Fibroblast of skin of right biceps (primary cell): ENCODE measurements at places on chromosomes 12 and 14.
A peak's percentile ranks its signal among the peaks of the same experiment; 100 is the strongest.

- no peak for DNase-seq
Measured at GRCh38 chr14:72243309-72244293, 311.4 kb downstream of the RGS6 start.

GRCh38 chr12:75478116-75478794 is 2.3 kb upstream of the GLIPR1 start:
- DNase-seq = peak; percentile 69

DNA sequence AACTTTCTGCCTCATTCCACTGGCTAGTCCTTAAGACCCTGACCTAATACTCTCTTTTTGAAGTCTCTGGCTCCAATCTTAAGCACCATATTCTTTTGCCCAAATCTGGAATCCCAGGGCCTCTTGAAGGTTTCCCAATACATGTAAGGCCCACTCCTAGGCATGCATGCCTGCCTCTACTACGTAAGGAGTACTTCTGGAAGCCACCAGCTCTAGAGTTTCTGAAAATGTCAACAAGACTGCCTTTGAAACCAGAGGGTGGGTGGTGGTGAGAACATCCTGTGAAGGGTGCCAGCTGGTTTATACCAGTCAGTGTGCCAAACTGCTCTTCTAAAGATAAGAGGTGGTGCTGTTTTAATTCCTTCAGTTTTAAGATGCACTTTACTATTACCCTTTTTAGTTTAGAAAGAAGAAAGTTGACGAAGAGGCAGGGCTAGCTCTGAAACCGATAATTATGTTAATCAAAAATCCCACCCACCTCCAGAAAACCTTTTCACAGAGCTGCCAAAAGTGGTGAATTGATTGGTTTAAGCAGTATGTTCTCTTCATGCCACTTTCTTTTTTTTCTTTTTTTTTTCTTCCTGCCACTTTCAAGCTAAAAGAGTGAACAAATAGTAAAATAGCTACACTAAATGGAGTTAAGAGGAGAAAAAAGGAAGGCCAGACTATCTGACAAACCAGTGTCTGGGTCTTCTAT is 8.7 kb upstream of the WDR89 start:
- DNase-seq = no peak

GRCh38 chr14:29166507-29166906 is 399.9 kb downstream of the FOXG1 start:
- DNase-seq = no peak

- DNase-seq = no peak
Measured at GRCh38 chr14:24052656-24053547, 1.1 kb downstream of the CARMIL3 start.

DNA sequence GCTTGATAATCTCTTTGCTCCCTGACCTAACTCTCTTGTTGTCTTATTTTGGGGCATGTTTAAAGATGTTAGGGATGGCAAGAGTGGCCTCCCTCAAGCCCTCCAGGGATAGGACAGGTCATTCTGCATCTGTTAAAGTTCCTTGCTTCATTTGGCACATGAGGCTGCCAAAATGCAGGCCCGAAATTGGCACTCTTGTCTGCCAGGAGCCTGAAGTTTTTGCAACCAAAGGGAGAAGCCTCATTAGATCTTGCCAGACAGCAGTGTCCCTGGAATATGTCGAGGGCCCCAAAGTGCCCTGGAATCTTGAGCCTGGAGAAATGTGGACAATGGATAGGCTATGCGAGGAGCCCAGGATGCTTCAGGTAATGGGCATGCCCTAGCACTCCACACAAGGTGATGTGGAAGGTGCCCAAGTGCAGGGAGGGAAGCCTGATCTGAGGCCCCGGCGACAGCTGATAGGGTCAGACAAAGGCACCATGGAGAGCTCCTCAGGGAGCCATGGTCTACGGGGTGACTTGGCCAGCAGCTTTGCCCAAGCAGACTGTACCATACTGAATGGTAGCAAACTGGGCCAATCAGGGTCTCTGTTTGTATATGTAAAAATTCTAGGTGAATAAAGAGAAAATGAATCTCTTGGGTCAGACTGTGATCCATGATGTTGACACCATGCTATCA is 173.0 kb upstream of the WSCD2 start:
- DNase-seq = no peak

- no peak for DNase-seq
Measured at GRCh38 chr14:76051717-76052465, 66.3 kb downstream of the IFT43 start.

GRCh38 chr14:51735851-51736250 is 84.1 kb downstream of the FRMD6 start:
- no peak for DNase-seq

DNA sequence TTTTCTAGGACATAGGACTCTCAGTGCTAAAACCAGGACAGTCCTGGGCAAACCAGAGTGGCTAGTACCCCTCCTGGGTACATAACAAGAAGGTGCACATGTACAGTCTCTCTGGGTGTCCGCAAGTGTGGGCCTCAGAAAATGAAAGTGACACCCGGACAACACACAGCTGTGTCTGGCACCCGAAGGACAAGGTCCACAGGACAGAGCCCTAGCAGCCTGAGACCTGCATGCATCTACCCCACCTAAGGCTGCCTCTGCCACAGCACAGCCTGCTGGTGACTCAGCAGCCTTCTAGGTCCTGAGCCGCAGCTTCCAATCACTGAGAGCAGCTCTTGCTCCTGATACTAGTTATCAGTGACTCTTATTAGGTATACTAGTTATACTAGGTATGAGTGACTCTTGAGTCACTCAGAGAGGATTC is 784.1 kb upstream of the TBX3 start:
- peak; percentile 57 for DNase-seq

- DNase-seq = no peak
Measured at GRCh38 chr12:55682087-55682796, 25.5 kb downstream of the ITGA7 start.

- peak; percentile 57 for DNase-seq
Measured at GRCh38 chr14:91244501-91244901, at the start of gene GPR68. TSS of gene GPR68 (minus strand) at chr14:91244704. CDS start at chr14:91235050, 9,654 bp downstream.

DNA sequence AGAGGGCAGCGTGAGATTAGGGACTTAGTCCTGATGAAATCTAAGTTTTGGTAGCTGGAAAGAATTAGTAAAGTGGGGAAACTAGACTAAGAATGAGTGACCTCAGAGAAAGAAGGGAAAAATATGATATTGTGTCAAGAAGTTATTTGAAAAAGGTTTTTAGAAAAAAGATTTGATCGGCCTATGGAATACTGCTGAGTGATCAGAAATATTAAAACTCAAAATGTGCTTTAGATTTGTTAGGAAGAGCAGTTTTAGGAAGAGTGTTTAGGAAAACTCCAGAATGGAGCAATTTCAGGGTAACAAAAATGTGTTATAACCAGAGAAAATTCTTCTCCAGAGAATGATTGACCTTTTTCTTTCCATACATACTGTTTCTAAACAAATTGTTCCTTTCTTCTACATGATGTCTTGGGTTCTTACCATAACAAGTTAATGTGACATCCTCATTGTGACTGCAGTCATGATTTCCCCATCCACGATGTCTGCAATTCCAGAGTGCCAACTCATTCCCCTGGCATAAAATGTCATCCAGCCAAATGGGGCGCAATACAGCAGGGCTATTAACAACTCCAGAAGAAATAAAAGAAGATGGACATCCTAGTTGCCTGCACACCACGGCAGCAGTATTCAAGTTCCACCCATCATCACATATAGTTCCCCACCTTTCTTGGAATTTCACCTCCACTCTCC is 11.8 kb downstream of the CD163L1 start:
- DNase-seq = peak; percentile 23

- no peak for DNase-seq
Measured at GRCh38 chr12:68976395-68976841, 43.4 kb upstream of the CPM start.

DNA sequence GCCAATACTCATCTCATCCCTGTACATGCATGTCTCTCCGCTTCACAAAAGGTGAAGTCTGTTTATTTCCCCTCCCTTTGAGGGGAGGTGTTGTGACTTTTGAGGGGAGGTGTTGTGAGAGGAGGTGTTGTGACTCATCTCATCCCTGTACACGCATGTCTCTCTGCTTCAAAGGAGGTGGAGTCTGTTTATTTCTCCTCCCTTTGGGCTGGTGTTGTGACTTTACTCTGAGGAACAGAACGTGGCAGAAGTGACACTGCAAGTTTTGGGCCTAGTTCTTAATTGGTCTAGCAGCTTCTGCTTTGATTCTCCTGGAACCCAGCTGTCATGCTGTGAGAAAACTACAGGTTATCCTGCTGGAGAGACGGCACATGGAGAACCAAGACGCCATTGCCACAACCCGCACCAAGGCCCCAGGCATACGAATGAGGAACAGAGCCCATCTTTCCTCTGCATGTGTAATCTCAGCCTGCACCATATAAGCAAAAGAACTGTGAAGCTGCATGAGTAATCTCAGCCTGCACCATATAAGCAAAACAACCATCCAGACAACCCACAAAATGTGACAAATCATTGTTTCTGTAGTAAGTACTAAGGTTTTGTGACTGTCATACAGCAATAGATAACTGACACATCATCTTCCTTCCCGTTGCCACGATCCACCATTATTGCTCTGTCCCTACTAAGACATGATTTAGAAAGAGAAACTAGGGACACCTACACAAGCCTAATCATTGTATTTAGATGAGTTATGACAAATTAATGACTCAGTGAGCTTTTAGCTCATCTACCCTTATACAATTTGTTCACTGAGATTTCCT is 30.0 kb downstream of the GALNT4 start:
- DNase-seq = peak; percentile 59

DNA sequence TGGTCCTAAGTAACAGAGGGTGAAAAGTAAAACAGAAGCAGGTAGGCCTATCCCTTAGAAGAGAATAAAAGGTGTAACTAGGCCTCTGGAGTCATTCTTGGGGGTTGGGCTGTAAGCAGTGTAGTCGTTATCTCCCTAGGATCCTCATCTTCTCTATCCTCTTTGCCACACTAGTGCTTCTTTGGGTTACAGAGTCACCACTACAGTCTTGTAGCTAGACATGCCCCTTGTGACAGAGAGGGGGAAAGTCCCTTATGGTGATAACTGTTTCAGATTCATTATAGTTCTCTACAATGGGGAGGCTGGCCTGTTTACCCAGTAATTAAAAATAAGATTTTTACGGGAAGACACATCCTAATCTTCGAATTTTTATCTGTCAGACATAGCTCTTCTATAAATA is 16.4 kb upstream of the SRP54 start:
- DNase-seq = no peak

DNA sequence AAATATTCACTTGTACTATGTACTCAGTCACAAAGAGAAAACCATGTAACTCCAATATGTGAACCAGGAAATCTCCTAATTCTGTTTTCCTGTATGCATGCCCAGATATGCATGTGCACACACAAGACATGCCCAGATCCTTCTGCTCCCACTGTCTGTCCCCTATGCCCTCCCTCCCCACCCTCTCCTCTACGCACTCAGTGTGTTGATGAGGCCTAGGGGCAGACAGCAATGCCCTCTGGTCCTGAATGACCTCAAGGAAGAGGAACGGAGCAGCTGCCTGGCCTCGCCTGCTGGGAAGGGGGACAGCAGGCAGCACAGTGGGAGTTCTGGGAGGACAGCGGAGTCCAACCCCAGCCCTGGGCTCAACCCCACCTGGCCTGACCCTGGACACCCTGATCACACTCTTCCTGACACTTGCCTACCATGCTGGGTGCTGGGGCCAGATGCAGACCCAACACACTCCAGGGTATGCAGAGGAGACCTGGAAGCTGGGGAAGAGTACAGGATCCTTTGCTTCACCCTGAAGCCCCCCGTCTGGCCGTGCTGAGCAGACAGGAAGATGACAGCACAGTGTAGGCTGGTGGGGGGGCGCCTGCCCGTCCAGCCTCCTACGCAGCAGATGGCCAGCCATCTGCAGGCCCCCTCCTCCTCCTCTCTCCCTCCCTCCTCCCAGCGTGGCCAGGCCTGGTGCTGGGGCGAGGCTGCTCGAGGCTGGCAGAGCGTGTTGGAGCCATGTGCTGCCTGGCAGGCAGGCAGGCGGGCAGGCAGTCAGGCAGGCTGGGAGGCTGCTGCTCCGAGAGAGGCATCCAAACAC is 106.6 kb upstream of the NCOR2 start:
- no peak for DNase-seq

DNA sequence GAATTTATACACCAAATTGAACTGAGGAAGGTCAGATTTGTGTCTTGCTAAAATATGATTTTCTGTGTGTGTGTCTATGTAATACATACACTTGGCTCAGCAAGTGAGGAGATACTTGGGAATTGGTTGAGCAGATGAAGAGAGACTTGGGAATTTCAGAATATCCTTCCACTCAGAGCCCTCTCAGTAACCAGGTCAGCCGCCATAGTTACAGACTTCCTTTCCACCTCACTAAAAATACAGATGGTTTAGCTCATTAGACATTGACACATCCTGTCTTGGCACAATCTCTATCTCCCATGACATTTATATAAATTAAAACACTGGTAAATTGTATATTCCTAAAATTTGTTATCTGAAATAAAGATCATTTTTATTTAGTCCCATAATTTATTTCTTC is 15.9 kb downstream of the PIK3C2G start:
- DNase-seq = no peak

DNA sequence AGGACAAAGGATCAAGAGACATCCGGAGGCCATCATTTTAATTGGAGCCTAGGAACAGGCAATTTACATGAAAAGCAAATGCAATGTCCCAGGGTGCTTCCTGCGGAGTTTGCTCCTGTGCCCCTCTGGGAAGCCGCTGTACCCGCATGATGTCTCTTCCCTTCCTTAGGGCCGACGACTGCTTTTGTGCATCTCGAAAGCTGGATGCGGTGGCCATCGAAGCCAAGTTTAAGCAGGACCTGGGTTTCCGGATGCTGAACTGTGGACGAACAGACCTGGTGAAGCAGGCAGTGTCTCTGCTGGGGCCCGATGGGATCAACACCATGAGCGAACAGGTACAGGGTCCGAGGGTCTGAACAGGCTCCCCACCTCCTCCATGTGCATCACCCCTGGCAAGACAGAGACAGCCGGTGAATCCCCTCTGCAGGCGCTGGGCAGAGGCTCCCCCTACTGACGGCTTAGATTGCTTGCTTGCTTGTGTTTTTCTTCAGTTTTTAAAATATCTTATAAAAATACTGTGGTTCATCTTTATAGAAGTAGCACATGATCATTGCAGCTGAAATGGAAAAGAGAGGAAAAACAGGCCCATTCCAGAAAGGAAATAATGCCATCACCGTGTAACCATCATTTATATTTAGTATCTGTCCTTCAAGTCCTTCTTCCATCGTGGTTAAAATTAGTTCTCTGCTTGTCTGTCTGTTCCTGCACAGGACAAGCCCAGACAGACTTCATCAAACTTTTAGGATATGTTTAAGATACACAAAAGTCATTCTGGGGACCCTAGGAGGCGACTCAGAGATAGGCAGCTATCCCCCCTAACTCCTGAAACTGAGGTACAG is 75.4 kb upstream of the PWP1 start:
- peak; percentile 34 for DNase-seq

- DNase-seq = peak; percentile 11
Measured at GRCh38 chr14:101781240-101782061, 19.9 kb downstream of the PPP2R5C start.

- no peak for DNase-seq
Measured at GRCh38 chr14:102985665-102986064, 63.2 kb downstream of the AMN start.

- DNase-seq = no peak
Measured at GRCh38 chr14:95132760-95133159, 24.6 kb downstream of the DICER1 start.
